ENCODE measurements at places on chromosomes 2 and 18.
A peak's percentile ranks its signal among the peaks of the same experiment; 100 is the strongest.

GRCh38 chr2:30964334-30965005 is 157.2 kb upstream of the CAPN13 start:
- DNase-seq: no peak

GRCh38 chr18:23487738-23488570 is 15.4 kb upstream of the RMC1 start:
- no peak for DNase-seq

GRCh38 chr2:203330434-203330833 is 2.2 kb downstream of the ABI2 start:
- no peak for DNase-seq

GRCh38 chr2:113112871-113113270 is 14.5 kb upstream of the IL1RN start:
- DNase-seq: no peak

DNA sequence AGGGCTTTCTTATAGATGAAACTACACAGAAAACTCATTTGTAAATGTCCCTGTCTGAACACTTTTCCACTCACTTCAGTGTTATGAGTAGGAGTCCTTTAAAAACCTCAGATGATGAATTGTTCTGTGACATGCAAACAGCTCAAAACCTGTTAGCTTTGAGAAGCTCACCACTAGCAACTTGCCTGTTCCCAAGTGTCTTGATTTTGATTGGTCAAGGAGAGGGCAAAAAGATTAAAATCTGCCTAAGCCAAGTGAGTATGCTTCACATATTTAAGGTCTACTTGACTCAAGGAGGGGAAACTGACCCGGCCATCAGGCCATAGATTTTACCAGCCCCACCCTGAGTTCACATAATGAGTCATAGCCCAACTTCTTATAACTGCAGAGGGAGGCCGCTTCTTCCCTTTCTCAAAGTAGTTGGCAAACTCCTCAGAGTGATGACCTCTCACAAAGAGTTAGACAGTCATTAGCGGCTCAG is 45.2 kb upstream of the MEIS1 start:
- no peak for DNase-seq

- no peak for DNase-seq
These were observed 263.7 kb downstream of the ANAPC1 start for GRCh38 chr2:111620281-111620680.

DNA sequence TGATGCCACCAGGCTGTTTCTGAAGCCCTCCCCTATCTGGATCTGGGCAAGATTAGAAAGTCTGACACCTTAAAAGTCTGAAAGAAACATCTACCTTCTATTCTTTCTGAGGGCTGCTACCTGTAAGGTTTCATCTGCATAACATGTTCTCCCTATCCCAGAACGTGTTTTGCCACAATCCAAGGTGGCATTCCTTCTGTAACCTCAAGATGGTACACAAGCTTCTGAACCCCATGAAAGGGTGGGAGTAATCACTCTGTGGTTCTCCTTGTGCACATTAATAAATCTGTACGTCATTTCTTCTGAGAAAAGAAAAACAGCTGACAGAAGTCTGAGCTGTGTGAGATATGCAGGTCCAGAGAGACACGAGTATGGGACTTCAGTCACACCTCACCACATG is 41.8 kb upstream of the MSH6 start:
- DNase-seq: no peak

GRCh38 chr2:158221063-158222020 is 119.7 kb downstream of the UPP2 start:
- DNase-seq: no peak

DNA sequence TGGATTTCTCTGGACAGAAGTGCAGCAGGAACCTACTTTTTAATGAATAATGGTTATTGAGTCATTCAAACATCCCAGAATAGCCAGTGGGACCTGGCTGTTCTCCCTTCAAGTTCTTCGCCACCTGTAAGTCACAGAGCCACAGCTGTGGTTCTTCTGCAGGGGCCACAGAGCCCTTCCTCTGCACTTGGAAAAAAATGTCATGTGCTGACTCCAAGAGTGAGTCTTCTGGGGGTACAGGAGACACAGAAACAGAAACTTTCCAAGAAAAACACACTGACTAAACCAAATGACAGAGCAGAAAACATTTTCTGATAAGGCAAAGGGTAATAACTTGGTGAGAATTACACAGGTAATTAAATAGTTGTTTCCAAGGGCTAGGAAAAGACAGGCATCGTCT is 68.7 kb upstream of the FN1 start:
- DNase-seq: no peak

DNA sequence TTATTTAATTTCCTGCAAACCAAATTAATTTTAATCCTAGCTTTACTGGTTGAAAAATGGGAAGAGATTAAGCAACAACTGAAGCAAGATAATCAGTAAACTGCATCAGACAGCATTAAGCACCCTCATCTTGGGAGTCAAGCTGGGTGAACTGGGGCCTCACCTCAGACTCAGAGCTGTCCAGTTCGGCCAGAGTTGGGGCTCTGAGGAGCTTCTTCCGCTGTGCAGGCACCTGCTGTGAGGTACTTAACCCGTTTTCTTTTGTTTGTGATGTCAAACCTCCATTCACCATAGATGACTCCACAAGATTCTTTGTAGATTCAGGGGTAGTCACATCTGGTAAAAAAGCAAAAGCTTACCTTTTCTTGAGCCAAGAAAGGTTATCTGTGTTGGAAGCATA is 71.8 kb downstream of the PRELID3A start:
- no peak for DNase-seq

DNA sequence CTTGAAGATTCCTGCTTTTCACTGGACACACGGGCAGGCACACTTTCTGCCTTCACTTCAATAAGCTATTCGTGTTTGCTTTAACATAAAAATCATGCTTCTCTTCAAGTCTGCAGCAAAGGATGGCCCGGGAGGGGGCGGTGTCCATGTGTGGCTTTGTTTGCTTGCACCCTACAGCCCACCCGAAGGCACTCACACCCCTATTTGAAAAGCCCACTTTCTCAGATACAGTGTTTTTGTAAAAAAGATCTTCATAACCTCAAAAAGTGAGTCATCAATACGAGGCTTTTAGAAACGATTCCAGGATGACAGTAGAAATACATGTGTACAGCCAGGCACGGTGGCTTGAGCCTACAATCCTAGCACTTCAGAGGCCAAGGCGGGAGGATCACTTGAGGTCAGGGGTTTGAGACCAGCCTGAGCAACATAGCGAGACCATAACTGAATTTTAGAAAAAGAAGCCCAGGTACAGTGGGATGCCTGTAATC is 36.5 kb upstream of the HPCAL1 start:
- no peak for DNase-seq

DNA sequence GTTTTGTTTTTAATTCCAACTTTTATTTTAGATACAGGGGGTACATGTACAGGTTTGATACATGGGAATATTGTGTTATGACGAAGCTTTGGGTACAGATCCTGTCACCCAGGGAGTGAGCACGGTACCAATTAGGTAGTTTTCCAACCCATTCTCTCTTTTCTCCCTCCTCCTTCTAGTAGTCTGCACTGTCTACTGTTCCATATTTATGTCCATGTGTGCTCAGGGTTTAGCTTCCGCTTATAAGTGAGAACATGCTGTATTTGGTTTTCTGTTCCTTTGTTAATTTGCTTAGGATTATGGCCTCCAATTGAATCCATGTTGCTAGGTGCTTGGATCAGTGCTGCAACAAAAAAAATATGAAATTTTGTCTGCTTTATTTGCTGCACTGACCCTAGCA is 659.3 kb upstream of the TMEFF2 start:
- DNase-seq: no peak

- DNase-seq: peak; percentile 74
These were observed at the start of gene RNF103 for GRCh38 chr2:86623494-86624266. Gene RNF103 (minus strand): TSS chr2:86623865. CDS start chr2:86622886, 979 bp downstream.

DNA sequence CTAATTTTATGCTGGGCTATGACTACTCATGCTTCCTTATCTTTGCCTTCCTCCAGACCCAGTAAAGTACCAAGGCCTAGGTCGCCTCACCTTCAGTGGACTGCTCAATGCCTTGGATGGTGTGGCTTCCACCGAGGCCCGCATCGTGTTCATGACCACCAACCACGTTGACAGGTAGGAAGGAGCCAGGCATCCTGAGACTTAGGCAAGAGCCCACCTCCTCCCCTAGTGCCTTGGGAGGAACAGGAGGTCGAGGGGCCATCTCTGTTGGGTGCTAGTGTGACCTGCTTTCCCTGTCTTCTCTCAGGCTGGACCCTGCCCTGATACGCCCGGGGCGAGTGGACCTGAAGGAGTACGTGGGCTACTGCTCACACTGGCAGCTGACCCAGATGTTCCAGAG is 3.3 kb downstream of the BCS1L start:
- no peak for DNase-seq

DNA sequence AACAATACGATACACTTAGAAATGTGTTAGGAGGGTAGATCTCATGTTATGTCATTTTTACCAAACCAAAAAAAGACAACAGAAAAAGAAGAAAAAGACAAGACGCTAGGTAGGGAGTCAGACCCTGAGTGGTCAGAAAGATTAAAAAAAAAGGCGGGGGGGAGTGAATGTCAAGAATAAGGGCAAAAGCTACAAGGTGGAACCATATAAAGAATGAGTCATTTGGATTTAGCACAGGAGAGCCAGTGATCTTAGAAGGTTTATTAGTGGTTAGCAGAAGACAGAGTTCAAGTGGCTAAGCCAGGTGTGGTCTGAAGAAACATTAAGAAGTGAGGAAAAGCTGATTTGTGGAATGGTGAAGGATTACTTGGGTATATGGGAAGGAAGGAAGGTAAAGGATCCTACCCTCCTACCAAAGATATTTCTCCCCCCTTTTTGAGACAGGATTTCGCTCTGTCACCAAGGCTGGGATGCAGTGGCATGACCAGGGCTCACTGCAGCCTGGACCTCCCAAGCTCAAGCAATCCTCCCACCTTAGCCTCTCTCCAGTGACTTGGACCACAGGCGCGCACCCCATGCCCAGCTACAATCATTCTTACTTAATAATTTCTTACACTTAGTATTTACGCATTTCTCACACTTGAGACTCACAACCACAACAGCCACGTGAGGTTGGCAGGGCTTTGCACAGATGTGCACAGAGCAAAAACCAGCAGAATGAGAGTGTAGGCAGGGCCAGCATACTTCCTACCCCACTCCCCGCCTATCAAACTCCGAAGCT is 2.6 kb downstream of the DSC2 start:
- no peak for DNase-seq

GRCh38 chr2:20599861-20600461 is 50.9 kb downstream of the HS1BP3 start:
- no peak for DNase-seq

DNA sequence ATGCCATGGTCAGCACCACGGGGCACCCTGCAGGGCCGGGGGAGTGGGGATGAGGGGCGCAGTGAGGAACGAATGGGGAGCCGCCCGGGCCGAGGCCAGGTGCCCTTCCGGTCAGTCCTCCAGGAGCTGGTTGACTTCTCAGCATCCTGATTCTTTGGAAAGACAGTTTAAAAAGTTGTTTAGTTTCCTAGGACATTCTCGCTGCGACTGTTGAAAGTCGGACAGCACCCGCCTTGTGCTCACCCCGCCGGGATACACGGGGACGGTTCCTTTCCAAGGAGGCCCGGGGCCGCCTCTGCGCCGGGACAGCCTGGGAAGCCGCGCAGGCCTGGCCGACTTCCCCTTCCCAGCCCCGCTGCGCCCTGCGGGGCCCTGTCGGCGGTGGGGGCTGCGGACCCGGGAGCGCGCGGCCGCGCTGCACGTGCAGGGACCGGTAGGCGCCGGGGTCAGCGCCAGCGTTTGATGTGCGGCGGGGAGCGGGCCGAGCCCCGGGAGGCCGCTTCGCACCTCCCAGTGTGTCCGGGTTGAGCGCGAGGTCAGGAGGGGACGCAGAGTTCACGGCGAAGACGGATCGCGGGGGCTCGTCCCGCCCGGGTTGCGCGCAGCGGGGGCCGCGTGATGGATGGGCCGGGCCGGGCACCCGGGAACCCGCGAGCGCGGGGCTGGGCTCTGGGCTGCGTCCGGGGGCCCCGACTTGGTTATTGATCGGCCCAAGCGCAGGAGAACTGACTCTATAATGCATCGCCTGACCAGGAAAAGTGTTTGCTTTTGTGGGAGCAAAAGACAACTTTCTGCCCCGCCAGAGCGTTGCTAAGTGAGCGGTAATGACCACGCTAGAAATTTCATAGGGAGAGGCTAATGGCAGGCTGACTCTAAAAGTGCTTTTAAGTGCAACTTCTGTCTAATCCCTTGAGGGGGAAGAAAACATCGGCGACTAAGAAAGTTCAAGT is 28.0 kb upstream of the SMIM21 start:
- DNase-seq: no peak

DNA sequence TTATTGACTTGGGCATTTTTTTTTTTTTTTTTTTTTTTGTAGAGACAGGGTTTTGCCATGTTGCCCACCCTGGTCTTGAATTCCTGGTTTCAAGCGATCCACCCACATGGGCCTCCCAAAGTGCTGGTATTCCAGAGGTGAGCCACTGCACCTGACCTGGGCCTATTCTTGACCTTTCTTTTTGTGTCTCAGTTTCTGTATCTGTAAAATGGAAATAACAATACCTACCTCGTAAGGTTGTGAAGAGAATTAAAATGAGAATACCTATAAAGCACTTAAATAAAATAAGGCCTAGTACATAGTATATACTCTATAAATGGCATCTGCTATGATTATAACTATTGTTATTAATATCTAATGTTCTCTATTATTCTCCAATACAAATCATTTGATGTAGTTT is 15.7 kb downstream of the MAP4K3 start:
- DNase-seq: no peak

DNA sequence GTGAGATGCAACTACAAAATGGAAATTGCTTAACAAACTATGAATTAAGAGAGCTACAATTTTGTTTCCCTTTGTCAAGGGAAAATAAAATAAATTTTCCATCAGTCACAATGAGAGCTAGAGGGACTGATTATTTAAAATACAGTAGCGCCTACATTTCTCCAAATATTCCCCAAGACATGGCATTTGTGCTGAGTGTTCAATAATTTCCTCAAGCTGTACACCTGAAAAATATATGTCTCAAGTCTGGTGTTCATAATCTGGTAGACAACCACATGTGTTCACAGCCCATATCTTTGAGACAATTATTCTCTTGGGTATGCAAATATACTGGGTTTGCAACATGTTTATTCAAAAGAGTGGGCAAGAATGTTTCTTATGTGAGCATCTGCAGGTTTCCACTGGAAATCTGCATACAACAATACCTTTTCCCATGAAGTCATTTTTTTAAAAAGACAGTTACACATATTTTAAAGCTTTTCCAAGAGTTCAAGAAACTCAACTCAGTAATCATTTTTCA is 240.1 kb upstream of the VRK2 start:
- no peak for DNase-seq

GRCh38 chr2:86706220-86706619 is 13.9 kb upstream of the RMND5A start:
- no peak for DNase-seq

GRCh38 chr2:186440506-186440905 is 45.6 kb upstream of the ZC3H15 start:
- DNase-seq: no peak

DNA sequence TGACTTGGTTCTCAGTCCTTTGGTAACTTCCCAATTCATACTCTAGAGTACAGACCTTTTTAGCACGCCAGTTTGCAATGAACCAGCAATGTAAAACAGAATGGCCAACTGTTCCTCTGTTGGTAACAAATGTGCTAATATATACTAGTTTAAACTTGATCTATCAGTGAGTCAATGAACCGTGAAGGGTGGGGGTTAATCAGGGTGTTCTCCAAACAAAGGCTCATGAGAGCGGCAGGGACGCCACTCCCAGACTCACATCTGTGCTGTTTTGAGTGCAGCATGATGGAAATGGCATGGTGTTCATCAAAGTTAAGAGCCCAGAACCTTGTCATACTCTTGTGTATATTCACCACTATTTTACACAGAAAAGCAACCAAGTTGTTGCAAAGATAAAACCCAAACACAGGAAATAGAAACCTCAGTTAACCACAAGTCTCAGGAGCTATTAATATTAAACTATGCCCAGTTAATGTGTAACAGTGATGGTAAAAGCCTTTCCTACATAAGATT is 70.3 kb downstream of the CERKL start:
- no peak for DNase-seq
